ENCODE measurements at places on chromosomes 13 and 19.

DNA sequence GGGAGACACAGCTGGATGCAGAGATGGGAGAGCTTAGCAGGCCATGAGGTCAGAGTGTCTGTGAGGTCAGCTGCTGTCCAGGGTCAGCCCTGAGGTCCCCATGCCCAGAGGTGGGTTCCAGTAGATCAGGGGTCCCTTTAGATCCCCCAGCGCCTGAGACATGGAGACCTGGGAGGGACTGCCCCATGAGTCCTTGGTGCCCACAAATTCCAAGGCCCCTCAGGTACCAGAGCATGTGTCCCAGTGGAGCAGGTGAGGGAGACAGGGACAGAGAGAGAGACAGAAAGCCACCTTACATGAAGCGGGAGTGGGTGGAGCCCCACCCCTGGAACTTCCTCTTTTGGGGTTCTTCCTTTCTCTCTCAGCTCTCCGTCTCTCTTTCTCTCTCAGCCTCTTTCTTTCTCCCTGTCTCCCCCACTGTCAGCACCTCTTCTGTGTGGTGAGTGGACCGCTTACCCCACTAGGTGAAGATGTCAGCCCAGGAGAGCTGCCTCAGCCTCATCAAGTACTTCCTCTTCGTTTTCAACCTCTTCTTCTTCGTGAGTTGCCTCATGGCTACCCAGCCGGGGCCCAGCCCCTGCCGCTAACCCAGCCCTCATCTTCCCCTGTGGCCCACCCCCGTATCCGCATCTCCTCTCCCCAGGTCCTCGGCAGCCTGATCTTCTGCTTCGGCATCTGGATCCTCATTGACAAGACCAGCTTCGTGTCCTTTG is at the start of gene CD37:
TSS of gene CD37 (plus strand) at position 336 of the 713 bp plus-strand sequence. CDS start at position 471, 135 bp downstream.
- H3K36me3 ChIP-seq: no peaks in the 10 kb centered on the region
- peak within 1 kb of the TSS; percentile 21 for H3K27ac ChIP-seq
- H3K4me1 ChIP-seq: peaks cover 22% of the 10 kb centered on the region

DNA sequence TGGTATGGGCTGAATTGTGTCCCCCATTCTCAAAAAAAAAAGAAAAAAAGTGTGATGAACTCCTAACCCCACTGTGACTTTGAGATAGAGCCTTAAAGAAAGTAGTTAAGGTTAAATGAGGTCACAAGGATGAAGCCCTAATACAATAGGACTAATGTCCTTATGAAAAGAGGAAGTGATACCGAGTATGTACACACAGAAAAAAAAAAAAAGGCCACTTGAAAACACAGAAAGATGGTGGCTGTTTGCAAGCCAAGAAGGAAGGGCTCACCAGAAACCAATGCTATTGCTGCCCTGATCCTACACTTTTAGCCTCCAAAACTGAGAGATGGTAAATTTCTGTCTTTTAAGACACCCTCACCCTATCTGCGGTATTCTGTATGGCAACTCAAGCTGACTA is 955.6 kb downstream of the PCDH17 start:
- no peak overlapping the region for H3K4me3 ChIP-seq
- no peaks in the 10 kb centered on the region for H3K4me1 ChIP-seq
- DNase-seq: no peak

DNA sequence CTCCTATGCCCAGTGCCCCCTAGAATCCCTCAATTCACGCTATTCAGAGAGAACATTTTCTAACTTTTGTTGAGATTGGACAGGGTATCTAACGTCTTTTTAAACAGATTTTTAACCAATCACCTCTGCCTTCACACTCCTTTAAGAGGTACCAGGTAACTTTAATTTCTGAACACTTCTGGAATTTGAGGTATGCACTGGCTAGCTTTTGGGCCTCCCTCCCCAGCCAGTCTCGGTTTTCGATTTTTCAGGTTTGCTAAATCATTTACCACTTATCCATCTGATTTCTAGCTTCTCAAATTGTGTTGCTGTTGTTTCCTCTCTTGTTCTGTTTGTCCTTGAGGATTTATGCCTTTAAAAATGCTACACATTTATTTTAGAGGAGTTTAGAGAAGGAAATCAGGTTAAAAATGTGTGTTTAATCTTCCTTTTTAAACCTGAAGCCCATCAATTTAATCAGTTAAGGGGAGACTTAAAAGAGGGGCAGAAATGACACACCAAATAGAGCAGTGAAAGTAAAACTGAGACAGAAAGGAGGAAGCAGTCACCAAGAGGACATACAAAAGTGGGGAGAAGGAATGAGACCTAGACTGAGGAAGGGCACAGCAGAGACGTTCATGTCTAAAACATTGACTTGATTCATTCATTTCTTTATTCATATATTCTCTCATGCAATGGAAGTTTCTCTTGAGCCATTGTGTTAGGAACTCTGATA is 139.6 kb upstream of the HTR2A start:
- no peaks in the 10 kb centered on the region for H3K4me1 ChIP-seq
- no peaks in the 10 kb centered on the region for H3K36me3 ChIP-seq
- no peak for DNase-seq
- H3K27me3 ChIP-seq: no peaks in the 10 kb centered on the region

DNA sequence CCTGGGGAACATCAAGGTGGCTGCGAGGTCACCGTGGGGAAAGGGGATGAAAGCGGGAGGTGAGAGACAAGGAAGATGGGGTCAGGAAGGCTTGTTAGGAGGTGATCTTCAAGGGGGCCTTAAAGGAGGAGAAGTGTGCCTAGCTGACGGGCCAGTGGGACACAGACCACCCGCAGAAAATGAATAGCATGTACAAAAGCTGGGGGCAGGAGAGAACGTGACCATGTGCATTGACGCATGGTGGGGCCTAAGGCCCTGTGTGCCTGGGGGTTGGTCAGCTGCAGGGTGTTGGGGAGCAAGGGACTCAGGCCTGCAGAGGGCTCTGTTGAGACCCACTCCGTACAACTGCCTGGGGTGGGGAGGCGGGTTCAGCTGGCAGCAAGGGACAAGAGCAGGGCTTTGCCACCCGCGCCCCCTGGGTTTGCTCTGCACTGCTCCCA is 5.9 kb downstream of the RAB8A start:
- no peaks in the 10 kb centered on the region for H3K4me1 ChIP-seq
- no peak overlapping the region for H3K4me3 ChIP-seq
- peaks cover 47% of the 10 kb centered on the region for H3K36me3 ChIP-seq
- no peak for DNase-seq

- no peak overlapping the region for H3K27ac ChIP-seq
- no peaks in the 10 kb centered on the region for H3K36me3 ChIP-seq
- H3K4me1 ChIP-seq: no peaks in the 10 kb centered on the region
- H3K4me3 ChIP-seq: no peak overlapping the region
- H3K27me3 ChIP-seq: peaks cover 11% of the 10 kb centered on the region
Measured at GRCh38 chr19:40147338-40147692, 43.9 kb upstream of the MAP3K10 start.

DNA sequence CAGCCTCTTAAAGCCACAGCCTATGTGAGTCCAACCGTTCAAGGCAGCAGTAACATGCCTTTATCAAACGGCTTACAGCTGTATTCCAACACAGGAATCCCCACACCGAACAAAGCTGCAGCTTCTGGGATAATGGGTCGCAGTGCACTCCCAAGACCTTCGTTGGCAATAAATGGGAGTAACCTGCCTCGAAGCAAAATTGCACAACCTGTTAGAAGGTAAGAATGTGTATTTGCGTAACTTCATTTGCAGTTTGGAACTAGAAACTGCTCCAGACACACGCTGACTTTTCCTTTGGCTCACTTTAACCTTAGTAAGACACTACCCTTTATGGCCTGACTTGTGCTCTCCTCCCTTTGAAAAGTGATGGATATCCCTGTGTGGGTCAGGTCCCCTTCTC is 63.4 kb downstream of the SLAIN1 start:
- H3K36me3 ChIP-seq: peaks cover 18% of the 10 kb centered on the region
- H3K4me3 ChIP-seq: no peak overlapping the region
- no peak for DNase-seq
- H3K4me1 ChIP-seq: no peaks in the 10 kb centered on the region
- no peak overlapping the region for H3K27ac ChIP-seq
- H3K27me3 ChIP-seq: no peaks in the 10 kb centered on the region

DNA sequence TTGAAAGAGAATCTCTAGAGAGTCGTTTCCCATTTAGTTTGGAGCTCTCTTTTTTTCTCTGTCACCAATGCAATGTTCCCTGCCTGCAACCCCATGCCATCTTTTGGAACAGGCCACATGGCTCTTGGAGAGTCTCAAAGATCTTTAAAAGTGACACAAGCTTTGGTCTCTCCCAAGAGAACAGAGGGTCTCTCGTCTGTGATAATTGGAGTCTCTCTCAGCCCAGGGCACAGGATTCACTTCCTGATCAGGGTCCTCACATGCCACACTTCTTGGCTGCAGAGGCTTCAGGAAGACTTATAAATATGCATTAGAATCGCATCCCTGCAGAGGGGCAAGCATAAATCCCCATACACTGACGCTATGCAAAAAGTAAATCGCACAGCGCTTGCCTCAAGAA is 240.5 kb downstream of the IRS2 start:
- no peaks in the 10 kb centered on the region for H3K27me3 ChIP-seq
- DNase-seq: no peak
- no peaks in the 10 kb centered on the region for H3K4me1 ChIP-seq
- H3K4me3 ChIP-seq: no peak overlapping the region
- no peak overlapping the region for H3K27ac ChIP-seq

DNA sequence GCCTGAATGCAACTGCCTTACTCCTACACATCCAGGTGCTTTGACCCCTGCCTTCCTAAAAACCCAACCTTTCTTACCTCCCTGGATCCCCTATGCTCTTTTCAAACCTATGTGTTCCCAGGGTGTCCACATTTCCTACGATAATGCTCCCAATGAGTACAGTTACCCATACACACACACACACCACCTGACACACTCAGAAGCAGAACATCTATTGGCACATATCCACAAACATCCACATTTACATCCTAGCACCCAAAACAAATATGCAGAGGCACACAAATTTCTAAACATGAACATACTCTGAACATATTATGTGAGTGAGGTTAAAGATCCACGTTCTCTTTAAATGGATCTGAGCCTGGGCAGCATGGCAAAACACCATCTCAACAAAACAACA is 22.4 kb upstream of the PLAUR start:
- H3K4me1 ChIP-seq: no peaks in the 10 kb centered on the region
- H3K27me3 ChIP-seq: no peaks in the 10 kb centered on the region
- no peak overlapping the region for H3K4me3 ChIP-seq
- no peak overlapping the region for H3K27ac ChIP-seq
- no peaks in the 10 kb centered on the region for H3K36me3 ChIP-seq

- no peaks in the 10 kb centered on the region for H3K36me3 ChIP-seq
- DNase-seq: no peak
- no peak overlapping the region for H3K4me3 ChIP-seq
- no peaks in the 10 kb centered on the region for H3K27me3 ChIP-seq
Measured at GRCh38 chr19:14603990-14604387, 21.1 kb downstream of the CLEC17A start.

DNA sequence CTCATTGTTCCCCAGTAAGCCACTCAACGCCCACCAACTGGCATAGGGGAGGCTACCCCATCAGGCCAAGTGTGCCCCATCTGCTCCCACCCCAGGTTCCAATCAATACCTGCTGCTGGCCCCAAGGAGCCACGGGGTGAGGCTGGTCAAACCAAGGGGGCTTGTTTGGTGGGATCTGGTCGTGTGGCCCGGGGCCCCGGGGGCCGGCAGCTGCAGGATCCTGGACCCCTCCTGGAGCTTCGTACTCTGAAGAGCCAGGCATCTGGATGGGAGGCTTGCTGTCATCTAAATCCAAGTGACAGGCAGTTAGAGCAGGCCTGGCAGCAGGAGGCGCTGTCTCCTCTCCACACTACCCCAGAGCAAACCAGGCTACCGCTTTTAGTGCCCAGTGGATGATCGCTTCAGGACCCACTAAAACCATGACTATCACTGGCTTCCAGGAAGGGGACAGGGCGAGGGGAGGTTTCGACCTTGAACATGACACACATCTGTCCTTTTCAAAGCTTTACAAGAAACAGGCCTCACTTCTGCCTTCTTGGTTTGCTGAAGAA is 14.2 kb downstream of the CHERP start:
- H3K4me1 ChIP-seq: no peaks in the 10 kb centered on the region
- no peaks in the 10 kb centered on the region for H3K27me3 ChIP-seq
- no peak for DNase-seq
- H3K27ac ChIP-seq: no peak overlapping the region
- no peak overlapping the region for H3K4me3 ChIP-seq
- peaks cover 79% of the 10 kb centered on the region for H3K36me3 ChIP-seq

- H3K27ac ChIP-seq: no peak overlapping the region
- no peaks in the 10 kb centered on the region for H3K27me3 ChIP-seq
- H3K4me1 ChIP-seq: no peaks in the 10 kb centered on the region
- no peaks in the 10 kb centered on the region for H3K36me3 ChIP-seq
- H3K4me3 ChIP-seq: no peak overlapping the region
- no peak for DNase-seq
Measured at GRCh38 chr13:107277911-107278310, 710.0 kb upstream of the ARGLU1 start.

- no peak overlapping the region for H3K4me3 ChIP-seq
- no peaks in the 10 kb centered on the region for H3K36me3 ChIP-seq
- DNase-seq: no peak
- no peak overlapping the region for H3K27ac ChIP-seq
- H3K4me1 ChIP-seq: peaks cover 9% of the 10 kb centered on the region
Measured at GRCh38 chr19:48671446-48671995, 1.3 kb downstream of the NTN5 start.

DNA sequence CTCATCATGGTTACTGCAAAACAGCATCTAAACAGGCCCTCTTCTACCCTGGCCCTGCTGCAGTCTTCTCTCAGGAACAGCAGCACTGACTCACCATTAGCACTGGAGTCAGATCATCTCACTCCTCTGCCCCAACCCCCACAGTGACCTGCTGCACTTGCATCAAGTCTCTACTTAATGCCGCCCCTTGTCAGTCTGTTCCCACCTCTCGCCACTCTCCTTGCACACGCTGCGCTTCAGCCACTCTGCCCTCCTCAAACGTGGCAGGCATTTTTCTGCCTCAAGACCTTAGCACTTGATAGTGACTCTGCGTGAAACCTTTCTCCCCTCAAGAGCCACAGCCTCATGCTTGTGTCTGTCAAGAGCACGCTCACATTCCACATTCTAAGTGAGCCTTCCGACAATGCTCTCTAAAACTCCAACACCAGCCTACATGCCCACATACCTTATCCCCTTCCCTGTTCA is 22.1 kb downstream of the MIPEP start:
- no peak overlapping the region for H3K27ac ChIP-seq
- no peaks in the 10 kb centered on the region for H3K27me3 ChIP-seq
- no peak for DNase-seq

GRCh38 chr19:30677702-30678101 is 305.5 kb downstream of the ZNF536 start:
- no peaks in the 10 kb centered on the region for H3K27me3 ChIP-seq
- DNase-seq: no peak
- no peak overlapping the region for H3K4me3 ChIP-seq
- H3K4me1 ChIP-seq: no peaks in the 10 kb centered on the region

DNA sequence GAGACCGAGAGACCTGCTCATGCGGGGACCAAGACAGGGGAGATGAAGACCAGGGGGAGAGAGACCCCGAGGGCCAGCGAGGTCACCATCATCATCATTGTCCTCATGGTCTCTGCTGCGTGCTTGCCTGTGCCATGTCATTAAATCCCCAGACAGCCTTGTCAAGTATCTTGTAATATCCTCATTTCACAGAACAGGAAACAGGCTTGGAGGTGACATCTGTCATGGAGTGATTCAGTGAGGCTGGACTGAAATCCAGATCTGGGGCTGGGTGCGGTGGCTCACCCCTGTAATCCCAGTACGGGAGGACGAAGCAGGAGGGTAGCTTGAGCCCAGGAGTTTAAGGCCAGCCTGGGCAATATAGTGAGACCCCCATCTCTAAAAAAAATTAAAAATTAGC is 5.9 kb upstream of the NANOS2 start:
- H3K27ac ChIP-seq: no peak overlapping the region
- no peaks in the 10 kb centered on the region for H3K4me1 ChIP-seq
- H3K36me3 ChIP-seq: no peaks in the 10 kb centered on the region
- H3K4me3 ChIP-seq: no peak overlapping the region
- DNase-seq: no peak
